ENCODE measurements at places on chromosomes 12 and 14.
A peak's percentile ranks its signal among the peaks of the same experiment; 100 is the strongest.

DNA sequence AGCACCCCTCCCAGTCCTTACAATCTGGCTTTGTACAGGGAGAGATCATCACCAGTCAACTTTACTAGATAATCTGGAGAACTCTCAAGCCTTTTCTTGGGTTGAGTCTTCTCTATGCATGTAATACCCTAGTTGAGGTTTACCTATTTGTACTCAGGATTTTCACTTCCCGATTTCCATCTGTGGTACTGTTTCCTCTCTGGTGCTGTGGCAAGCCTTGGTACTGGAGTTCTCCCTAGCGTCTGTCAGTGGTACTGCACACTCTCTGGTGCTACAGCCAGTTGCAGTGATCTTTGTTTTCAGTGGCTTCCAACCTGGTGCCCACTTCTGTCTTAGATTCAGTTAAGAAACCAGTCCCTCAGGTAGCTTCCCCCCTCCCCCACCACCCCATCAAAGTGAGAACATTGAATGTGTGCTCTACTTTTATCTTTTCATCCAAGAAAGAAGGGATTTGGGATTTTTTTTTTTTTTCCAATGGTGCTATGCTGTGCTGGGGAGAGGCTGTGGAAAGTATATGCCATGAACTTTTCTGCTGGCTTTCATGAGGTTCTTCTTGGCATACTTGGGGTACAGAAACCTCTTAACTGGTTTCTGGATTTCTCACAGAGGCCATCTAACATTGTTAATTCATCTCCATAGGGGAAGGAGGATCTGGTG is 69.4 kb upstream of the EVL start:
- DNase-seq: peak; percentile 45

DNA sequence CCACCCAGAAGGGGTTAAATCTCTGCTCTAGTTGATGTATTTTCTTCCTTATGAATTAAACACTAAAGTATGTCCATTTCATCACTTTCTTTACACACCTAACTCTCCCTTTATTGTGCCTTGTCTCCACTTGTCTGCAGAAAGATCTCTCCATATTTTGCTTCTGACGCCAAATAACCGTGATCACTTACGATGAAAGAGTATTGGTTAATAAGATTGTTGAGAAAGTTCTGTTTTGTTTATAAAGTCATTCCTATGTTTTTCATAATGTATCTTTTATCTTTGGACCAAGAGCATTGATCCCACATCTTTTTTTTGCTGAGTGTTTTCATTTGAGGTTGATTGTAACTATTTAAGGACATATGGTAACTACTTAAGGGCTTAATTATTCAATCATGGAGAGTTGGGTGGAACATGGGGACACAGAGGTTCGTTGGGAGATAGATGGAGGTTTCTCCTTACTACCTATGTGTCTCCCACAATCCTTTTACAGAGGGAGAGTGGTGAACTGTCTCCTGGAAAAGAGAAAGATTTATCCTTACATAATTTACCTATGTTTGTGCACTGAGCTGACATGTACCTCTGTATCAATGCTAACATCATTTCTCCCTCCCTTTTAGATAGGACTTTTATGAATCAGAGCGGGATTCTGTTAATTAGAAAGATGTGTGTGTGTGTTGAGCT is 120.7 kb upstream of the SLC38A2 start:
- no peak for DNase-seq

- DNase-seq: no peak
These were observed 138.7 kb downstream of the PHLDA1 start for GRCh38 chr12:75892731-75893408.

- DNase-seq: no peak
These were observed 12.4 kb upstream of the KCNK13 start for GRCh38 chr14:90049390-90049789.

- DNase-seq: no peak
These were observed 38.1 kb upstream of the NT5DC3 start for GRCh38 chr12:103879048-103879692.

DNA sequence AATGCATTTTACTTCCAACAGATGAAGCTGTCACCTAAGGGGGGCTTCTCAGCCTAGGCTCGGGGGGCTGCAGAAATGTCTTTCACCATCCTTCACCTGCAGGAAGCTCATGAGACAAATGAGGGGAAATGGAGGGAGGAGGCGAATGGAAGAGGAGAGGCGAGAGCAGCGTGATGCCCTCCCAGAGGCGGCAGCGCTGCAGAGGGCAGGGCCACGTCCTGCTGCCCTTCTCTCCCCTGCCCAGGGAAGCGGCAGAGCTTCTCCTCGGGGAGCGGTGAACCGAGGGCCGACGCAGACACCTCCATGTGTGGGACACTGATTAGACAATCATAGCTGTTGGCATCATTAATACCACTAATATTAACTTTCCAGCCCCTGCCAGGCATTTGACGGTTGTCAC is 78.3 kb downstream of the SERPINA3 start:
- DNase-seq: no peak

GRCh38 chr14:92308716-92309115 is 14.2 kb upstream of the SLC24A4 start:
- no peak for DNase-seq

GRCh38 chr14:93245764-93246420 is 38.8 kb downstream of the UBR7 start:
- no peak for DNase-seq

- no peak for DNase-seq
These were observed 9.1 kb downstream of the SH2B3 start for GRCh38 chr12:111414711-111415252.

- DNase-seq: no peak
These were observed 17.6 kb upstream of the EID3 start for GRCh38 chr12:104285740-104286515.

GRCh38 chr14:62373944-62374343 is 611.7 kb downstream of the SNAPC1 start:
- DNase-seq: no peak

- DNase-seq: no peak
These were observed 112.0 kb downstream of the GPHN start for GRCh38 chr14:66619952-66620351.

DNA sequence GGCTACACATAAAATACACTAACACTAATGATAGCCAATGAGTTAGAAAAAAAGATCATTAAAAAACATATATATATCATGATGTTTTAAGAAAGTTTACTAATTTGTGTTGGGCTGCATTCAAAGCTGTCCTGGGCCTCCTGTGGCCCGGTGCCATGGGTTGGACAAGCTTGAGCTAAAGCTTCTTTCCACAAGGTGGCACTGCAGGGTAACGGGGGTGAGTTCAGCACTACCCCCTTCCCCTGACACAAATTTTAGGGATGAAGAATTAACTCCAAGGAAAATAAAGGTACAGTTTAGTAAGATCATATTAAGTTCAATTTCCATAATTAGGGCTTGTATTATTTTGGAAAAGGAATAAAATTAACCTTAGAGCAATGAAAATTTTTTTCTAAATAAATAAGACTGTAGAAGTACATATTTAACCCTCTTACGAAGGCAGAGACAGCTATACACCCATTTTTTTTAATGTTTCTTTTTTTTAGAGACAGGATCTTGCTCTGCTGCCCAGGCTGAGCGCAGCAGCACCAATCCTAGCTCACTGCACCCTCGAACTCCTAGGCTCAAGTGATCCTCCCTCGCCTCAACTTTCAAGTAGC is 38.9 kb downstream of the PPP1R13B start:
- peak; percentile 51 for DNase-seq

DNA sequence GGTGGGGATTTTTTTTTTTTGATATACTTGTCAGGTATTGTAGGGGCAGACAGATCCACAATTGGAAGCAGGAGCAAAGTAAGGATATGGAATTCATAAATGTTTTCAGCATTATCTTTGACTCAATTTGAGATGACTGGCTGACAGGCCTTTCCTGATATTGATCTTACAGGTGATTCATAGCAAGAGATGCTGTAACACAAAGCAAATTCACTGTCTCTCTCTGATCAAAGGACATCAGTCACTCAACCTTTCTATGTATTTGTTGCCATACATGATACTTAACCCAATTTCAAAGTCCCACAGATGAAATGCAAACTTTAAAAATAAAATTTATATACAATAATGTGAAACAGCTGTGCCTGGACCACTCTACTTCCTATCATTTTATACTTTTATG is 1506.9 kb downstream of the AACS start:
- DNase-seq: no peak

- DNase-seq: no peak
These were observed 62.9 kb upstream of the EEA1 start for GRCh38 chr12:92992041-92992440.

GRCh38 chr12:93592641-93593406 is 20.3 kb downstream of the SOCS2 start:
- no peak for DNase-seq

DNA sequence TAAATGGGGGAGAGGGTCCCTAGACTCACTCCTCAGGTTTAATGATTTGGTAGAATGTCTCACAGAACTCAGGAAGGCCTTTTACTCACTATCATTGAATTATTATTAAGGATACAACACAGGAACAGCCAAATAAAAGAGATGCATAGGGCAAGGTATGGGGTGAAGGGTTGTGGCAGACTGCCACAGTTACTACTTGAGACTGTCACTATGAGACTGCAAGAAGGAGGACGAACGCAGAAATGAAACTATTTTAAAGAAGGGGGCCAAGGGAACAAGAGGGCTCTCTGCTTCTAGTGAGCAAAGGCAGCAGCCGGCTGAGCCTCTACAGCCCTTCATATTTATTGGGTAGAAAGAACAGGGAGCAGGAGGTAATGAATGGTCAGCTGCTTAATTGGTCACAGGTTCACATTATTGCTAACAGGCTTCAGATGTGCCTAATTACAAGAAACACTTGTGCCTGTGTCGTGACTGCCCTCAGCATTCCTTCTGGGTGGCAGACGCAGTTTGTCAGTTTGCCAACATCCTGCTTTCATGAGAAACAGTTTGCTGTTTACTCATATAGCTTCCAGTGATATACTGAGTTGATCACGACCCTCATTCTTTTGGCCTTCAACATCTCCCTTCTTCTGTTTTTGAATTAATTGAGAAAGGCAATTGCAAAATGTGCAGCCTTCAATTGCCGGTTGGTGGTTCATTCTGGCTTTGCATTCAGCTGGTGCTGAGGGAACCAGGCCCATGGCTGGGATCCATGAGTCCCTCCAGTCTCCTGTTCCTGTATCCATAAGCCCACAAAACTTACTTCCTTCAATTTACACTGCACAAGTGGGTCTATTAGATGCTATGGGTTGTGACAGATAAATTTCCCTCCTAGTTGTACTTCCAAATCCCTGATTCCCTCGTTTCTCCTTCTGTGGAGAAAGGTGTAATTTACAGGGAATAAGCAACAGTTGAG is 82.8 kb upstream of the PLEKHG7 start:
- no peak for DNase-seq

DNA sequence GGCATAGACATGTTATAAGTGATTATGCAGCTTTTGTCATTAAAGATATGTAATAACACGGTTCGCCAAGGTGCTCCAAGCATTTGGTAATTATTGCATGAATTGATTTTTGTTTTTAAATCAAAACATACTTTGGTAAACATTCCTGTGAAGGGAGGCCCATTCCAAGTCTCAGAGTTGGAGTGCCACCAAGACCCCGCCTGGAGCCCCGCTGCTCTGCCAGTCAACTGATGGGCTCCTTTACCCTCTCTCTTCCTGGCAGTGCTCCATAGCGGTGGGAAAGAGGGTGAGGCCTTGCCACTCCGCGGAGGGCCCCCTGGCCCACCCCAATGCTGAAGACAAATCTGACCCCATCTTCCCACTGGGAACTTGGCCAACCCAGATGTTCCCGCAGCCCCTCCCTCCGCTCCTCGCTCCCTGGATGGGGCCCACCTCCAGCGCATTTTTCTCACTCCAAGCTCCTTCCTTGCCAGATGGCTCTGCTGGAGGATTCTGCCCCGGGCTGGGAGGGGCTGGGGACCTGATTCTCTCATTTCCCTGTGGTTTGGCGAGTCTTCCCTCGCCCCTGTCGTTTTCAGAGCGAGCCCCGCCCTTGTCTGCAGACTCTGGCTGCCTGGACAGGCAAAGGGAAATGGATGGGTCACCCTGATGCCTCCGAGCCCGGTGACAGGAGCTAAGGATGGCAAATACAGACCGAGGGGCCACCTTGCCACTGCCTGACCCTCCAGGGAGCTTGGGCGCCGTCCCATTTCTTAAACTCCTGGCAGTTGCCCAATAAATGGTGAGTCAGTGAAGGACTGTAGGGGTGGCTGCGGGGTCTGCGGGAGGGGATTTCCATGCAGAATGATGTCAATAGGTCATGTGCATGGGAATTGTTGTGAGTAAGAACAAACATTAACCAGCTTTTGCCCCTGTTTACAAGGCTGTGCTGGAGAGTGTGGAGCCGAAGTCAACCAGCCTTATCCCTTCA is 9.2 kb upstream of the PAPLN start:
- no peak for DNase-seq

DNA sequence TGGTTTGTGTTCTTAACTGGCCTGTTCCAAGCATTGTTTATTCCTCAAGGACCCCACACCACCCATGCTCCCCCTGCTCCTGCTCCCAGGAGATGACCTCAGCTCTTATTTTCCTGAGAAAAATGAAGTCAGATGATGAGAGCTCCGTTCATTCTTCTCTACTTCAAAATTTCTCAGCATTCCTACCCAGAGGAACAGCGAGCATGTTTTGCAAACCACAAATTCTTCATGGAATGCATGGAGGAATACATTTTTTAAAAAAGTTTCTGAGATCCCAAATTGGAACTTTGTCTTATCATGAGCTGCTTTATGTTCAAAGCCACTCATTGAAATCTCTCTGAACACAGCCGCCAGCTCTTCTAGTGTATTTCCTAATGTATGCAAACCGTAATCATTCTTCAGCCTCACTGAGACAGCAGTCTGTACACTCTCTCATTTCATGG is 44.9 kb downstream of the SYNE2 start:
- DNase-seq: no peak

DNA sequence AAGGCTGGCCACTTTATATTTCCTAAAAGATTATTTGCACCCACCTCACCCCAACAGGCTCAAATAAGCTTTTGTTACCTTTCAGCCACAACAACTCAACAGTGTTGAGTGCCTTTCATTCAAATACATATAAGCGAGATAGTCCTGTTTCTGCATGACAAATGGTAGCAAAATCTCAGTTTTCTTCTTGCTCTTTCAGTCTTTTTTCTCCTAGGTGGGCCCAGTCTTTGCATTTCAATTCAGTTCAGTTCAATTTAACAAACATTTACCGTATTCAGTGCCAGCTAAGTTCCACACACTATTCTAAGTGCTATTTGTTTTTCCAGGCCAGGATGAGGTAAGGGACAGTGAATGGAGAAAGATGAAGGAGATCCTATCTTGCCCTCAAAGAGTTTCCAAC is 25.9 kb upstream of the BMP4 start:
- no peak for DNase-seq
